ENCODE measurements at places on chromosomes 7 and 10.
A peak's percentile ranks its signal among the peaks of the same experiment; 100 is the strongest.

DNA sequence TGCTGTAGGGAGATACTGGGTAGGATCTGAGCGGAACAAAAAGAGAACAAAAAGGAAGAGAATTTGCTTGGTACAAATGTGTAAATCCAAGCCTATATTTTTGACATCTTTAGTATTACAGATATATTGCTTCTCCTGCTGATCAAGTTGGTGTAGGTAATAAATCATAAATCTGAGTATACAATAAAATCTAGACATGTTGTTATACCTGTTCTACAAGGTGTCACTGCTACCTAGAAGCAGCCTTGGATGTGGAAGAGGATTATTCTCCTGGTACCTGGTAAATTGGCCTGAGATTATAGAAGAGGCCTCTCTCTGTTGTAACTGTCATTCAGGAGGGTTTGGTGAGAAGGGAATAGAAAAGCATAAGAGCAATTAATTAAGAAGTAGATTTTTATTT lies 89.9 kb upstream of the LSM8 start:
- no peak for DNase-seq

- no peak for DNase-seq
Observed at GRCh38 chr10:84478151-84478550, 149.8 kb downstream of the CCSER2 start.

GRCh38 chr10:110535958-110536891 lies 31.3 kb upstream of the SMC3 start:
- DNase-seq: peak; percentile 81

DNA sequence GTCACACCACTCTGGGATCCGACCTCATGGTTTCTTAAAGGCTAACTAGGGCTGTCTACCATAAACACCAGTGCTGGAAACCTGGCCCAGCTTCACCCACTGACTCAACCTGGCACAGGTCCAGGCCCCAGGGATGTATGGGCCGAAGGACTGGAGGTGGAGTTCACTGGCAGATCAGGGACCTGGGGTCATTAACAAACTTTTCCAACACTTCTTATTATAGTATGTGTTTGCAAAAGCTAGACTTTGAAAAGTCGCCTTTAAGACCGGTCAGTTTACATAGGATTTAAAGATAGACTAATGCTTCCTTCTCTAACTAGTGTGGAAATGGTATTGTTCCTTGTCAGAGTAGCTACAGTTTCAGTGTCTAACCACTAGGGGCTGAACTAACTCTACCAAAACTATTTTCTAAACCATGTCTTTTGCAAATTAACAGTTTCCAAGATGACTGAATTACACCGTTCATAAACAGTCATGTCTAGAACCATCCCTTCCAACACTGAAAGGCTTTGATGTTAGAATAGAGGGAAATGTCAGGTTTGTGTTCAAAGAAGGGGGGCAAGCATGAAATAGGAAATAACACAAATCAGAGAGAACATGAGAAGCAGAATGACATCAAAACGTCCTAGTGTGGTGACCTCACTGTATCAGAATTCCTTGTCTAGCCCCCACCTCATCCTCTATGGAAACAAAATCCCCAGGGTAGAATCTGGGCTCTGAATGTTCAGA lies 29.7 kb downstream of the STN1 start:
- DNase-seq: no peak

GRCh38 chr7:38977685-38978084 lies at the start of gene POU6F2:
TSS of gene POU6F2 (plus strand) at chr7:38977909. CDS start at chr7:38977954, 45 bp downstream.
- no peak for DNase-seq

GRCh38 chr10:11699550-11700097 lies 42.6 kb upstream of the ECHDC3 start:
- no peak for DNase-seq

GRCh38 chr10:132322586-132323048 lies 9.4 kb upstream of the LRRC27 start:
- DNase-seq: no peak

DNA sequence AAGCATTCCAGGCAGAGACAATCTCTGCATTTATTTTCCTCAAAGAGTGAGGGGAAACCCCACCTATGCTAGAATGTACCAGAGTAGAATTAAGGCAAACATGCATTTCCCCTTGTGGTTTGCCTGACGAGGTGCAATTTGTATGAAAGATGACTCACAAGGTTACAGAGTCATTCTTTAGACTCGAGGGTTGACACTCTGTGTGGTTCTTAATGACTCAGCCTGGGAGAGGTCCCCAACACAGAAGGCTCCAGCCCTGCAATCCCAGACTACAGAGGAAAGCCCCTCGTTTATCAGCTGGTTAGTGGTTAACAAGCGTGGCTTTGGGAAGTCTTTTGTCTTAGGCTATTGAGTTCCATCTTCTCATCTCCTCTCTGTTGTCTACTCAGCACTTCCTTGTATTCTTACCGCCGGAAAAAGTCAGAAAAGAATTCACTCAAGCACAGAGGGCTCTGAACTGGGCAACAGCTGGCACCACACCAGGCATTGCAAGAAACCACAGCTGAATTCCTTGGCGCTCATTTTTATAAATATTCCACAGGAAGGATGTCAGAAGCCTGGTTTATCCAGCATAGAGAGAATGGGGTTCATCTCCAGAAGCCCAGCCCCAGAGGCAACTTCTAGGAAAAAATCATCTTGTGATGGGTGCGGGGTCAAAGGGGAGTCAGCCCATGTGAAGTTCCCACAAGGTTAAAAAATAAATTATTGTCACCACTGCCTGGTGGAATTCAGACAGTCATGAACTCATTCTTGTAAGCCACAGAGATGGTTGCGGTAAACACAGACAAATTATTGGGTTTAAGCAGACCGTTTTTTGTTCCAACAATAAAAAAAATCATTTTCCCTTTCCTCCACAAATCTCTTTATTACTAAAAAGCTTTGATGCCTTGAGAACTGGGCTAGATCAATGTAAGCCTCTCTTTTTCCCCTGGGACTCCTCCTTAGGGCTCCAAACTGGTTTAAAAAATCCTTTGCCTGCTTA lies 24.5 kb upstream of the SVIL start:
- peak; percentile 77 for DNase-seq

DNA sequence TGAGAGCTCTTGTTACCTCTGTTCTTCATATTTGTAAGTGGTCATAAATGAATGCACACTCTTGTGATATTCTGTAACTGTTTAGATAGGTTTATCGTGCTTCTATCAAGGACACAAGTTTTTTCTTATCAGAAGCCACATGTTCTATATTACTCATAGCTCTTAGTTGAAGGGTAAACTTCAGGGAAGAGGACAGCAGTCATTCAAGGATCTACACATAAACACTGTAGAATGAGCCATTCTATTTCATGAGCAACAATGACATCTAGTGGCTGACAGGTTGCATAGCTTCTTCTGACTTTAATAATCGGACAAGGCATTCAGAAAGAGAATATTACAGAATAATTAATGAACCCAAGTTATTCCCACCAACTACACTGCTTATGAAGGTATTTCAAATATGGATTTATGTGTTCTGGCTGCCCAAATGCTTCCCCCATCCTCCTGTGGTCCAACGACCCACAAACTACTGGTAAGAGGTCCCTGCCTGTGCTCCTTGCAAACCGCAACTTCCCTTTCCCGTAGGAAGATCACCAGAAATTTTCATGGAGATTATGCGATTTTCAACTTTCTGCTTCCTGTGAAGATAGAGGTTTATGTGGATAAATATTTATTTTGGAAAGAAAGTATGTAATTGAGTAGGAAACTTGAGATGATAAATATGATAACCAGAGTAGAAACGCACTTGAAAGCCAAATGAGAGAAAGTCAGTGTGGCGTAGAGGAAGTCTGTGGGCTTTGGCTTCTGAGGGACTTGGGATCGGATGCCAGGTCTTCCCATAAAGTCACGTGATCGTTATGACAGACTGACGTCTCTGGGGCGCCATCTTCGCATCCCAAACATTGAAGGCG lies 16.8 kb upstream of the ABCB5 start:
- DNase-seq: no peak

GRCh38 chr10:29397221-29397620 lies 108.4 kb downstream of the LYZL1 start:
- DNase-seq: no peak

DNA sequence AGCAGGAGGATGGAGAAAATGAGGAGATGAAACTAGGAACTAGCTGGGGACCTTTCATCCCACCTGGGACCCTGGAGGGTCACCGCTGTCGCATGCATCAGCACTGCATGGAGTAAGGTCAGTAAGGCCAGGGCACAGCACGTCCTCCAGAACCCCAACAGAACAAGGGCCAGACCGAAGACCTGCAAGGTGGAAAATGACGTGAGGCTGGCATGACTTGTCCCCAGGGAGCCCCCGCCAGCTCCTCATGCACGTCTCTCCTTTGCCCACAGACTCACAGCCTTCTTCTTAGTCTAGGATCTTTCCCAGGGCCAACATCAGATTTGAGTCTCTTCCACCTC lies 4.7 kb downstream of the ZNF488 start:
- no peak for DNase-seq

DNA sequence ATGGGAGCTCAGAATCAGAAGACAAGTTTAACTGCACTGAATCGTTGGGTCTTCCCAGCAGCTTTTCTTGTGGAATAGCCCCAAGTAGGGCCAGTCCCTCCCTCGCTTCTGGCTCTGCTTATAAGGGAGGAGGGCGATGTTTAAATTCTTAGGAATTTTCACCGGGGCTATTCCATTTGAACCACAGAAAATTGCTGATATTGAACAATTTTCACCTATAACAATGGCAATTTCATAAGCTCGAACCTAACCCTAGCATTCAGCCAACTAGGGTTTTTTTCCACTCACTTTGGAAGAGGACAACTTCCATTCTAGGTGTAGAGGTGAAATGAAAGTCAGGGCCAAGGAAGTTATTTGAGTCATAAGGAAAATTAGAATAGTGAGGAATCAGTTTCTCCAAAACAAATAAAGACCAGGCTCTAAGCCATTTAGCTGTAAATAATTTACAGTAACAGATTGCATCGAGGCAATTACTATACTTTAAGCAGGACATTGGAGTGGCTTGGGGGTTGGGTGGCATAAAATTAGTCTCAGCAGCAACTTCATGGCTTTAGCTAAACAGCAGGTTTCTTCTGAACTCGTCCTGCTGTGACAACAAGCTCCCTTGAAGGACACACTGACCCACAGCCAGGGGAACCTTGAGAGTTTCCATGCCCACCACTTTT lies 1.5 kb upstream of the ATP6V0A4 start:
- no peak for DNase-seq

GRCh38 chr7:14836571-14837189 lies 65.9 kb downstream of the DGKB start:
- DNase-seq: no peak

DNA sequence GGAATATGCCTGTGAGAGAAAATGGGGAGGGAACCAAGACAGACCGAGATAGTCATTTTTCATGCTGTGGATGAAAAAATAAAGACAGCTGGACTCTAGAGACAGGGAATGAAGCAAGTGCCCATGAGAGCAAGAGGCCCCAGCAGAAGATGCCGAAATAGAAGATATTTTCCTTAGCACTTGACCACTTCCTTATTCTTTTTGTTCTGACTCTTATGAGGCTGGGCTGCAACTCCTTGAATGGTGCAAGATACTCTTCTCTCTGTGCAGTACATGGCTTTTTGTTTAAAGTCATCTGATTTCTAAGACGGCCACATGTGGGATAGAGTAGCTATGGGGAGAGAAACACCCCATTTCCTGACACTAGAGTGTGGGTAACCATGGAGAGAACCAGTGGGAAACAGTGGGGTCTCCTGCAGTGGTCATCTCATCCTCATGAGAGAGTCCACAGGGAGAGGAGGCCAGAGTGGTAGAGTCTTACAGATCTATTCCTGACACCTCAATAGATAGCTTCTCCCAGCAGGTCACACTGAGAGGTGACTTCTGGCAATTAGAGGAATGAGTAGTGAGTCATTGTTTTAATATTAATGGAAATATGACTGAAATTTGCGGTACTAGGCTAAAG lies 18.0 kb upstream of the VCL start:
- DNase-seq: no peak

GRCh38 chr10:43305876-43306275 lies 39.0 kb upstream of the RASGEF1A start:
- peak; percentile 22 for DNase-seq

DNA sequence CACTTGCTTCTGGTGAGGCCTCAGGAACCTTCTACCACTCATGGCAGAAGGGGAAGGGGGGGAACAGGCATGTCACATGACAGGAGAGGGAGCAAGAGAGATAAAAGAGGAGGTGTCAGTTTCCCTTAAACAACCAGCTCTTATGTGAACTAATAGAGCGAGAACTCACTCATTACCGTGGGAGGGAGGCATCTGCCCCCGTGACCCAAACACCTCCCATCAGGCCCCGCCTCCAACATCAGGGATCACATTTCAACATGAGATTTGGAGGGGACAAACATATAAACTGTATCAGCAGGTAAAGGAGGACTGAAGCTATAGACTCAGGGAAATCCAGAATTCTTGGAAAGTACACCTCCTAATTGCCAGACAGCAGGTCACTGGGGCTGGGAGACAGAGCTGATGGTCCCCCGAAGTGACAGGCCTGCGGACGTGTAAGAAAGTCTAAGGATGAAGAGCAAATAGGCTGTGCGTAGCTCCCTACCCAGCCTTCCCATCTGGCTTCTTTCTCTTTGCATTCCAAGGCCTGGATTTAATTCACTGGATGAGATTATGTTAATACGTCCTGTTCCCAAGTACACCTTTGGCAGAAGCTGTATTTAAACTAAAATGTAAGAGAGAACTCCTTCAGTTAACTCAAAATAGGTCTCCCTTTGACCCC lies 186.7 kb upstream of the LYZL2 start:
- DNase-seq: no peak

DNA sequence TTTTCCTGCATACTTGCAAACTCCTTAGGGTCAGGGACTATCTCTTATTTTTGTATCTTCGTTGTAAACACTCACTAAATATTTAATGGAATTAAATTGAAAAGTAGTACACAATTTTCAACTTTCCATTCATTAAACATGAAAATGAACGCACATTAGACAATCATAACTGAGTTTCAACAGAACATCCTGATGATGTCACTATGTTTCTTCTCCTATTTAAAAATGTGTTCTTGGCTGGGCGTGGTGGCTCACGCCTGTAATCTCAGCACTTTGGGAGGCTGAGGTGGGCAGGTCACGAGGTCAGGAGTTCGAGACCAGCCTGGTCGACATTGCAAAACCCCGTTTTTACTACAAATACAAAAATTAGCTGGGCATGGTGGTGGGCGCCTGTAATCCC lies 14.1 kb upstream of the PURB start:
- DNase-seq: no peak
